ENCODE measurements at places on chromosomes 6 and 20.

GRCh38 chr6:151905854-151906253, 98.4 kb downstream of the ESR1 start:
- no peak for DNase-seq

DNA sequence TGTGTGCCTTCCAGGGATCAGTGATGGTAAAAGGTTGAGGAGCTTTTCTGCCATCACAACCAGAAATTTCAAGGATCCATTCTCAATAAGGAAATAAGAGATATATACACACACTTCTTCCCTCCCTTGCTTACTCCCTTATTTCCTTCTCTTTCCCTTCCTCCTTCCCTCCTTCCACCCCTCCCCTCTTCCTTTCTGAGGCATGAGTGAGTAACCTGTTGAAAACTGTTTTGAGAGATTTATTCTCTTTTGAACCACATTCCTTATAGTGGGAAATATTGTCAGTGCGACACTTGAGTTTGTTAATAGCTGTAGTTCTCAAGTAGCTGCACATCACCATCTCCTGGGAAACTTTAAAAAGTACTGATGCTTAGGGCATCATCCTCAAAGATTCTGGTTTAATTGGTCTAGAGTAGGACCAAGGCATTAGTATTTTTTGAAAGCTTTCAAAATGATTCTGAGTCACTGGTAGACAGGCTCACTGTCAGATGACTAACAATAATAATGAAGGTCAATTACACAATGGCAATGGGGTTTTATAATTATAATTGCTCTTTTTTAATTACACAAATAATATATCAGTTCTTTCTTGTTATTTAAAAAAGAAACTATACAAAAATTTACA, 109.9 kb downstream of the POPDC3 start:
- DNase-seq, result no peak

DNA sequence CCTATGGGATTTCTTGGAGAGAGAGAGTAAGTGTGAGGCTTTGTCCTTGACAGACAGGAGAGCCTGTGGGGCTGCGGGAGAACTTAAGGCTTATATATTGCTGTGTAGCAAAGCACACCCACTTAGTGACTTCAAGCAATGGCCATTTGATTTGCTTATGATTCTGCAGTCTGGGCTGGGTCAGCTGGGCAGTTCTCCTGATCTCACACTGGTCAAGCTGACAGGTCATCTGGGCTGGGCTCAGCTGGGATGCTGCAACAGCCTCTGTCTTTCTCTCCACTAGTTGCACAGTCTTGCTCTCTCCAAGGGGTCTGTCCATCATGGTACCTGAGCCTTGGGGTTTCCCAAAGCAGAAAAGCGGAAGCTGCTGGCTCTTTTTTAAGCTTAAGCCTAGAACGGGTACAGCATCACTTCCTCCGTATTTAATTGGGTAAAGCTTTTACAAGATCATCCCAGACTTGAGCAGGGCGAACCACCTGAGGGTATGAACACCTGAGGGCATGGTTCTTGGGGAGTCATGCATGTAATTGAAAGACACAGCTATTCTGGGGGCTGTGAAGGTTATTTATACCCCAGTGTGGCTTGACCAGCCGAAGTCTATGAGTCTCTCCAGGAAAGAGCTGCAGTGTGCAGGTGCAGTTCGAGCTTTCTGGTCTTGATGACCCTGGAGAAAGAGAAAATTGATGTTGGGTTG, 13.3 kb upstream of the GGTLC1 start:
- DNase-seq, result no peak

GRCh38 chr6:10465629-10466499, 51.0 kb upstream of the TFAP2A start:
- no peak for DNase-seq

DNA sequence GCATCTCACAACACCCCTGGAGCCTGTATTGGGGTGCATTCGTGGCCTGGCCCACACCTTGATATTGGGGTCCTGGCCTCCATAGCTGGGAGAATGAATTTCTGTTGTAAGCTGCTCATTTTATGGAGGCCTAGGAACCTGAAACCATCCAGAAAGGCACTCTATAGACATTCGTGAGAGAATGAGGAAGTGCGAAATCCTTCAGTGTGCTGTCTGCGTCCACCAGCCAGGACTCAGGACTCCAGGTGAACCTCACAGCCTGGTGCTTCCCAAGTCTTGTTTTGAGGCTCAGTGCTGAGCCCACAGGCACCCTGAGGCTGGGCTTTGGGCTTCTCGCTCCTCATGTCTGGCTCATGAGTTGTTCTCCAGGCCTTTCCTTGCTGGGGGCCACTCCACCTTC, 11.9 kb upstream of the RBBP8NL start:
- no peak for DNase-seq

- DNase-seq, result no peak
These were observed 97.3 kb downstream of the TBC1D32 start for GRCh38 chr6:121236984-121237383.

DNA sequence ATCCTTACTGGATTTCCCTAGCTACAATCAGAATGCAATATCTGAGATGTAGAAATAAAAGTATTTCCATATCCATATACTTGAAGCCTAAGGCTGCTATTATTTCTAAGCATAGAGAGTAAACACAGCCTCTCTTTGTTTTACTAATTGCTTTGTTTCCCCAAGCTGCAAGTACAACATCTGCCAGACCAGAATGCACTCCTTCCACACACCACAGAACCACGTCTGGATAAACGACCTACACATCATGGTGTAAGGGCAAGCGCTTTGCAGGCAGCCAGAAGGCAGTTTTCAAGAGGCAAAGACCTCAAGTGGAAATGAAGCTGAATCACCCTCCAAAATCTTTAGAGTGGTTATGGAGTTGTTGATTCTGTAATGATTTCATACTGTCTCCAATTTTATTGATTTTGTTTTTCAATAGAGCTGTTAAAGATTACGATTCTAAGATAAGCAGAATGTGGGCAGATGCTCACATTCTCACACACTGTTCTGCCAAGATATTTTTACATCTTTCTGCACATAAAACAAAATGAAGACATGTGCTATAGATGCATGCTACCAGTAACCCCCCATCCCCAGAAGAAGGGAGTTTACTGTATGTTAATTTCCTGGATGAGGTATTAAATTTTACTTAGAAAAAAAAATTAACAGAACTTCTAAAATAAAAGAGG, 88.8 kb downstream of the THEMIS start:
- no peak for DNase-seq

DNA sequence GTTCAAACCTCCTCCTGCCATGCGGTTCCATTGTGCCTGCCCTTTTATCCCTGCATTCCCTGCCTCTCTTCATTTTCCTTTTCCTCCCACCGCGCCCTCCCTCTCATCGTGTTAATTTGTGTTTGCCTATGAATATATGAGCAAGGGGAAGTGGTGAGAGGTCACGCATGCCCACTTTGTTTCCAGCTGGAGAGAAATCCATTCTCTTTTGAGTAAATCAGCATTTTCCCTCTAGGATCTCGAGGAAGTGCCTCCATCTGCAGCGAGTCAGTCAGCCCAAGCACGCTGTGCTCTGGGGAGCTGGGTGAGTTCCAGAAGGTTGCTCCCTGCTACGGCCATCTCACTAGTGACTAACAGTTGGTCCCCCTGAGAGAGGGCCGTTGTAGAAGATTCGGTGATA, 42.9 kb downstream of the CDH26 start:
- DNase-seq, result no peak

GRCh38 chr6:23775127-23775526, 350.9 kb upstream of the NRSN1 start:
- no peak for DNase-seq

- no peak for DNase-seq
These were observed 207.7 kb upstream of the SNX9 start for GRCh38 chr6:157615420-157615769.

GRCh38 chr6:38480036-38480435, 159.7 kb downstream of the BTBD9 start:
- DNase-seq, result no peak

GRCh38 chr20:63529861-63530787, 7.1 kb downstream of the PTK6 start:
- DNase-seq, result no peak

GRCh38 chr6:7787137-7787608, 61.3 kb downstream of the BMP6 start:
- DNase-seq, result no peak

GRCh38 chr6:125611573-125612344, 137.7 kb upstream of the HEY2 start:
- DNase-seq, result peak; percentile 81

- DNase-seq, result no peak
These were observed 535.3 kb upstream of the HS3ST5 start for GRCh38 chr6:114878091-114878490.

- no peak for DNase-seq
These were observed 31.4 kb downstream of the NCOA6 start for GRCh38 chr20:34794006-34794585.

- no peak for DNase-seq
These were observed 568.5 kb upstream of the ID4 start for GRCh38 chr6:19268718-19269117.

GRCh38 chr6:163828038-163828795, 413.7 kb downstream of the QKI start:
- no peak for DNase-seq

DNA sequence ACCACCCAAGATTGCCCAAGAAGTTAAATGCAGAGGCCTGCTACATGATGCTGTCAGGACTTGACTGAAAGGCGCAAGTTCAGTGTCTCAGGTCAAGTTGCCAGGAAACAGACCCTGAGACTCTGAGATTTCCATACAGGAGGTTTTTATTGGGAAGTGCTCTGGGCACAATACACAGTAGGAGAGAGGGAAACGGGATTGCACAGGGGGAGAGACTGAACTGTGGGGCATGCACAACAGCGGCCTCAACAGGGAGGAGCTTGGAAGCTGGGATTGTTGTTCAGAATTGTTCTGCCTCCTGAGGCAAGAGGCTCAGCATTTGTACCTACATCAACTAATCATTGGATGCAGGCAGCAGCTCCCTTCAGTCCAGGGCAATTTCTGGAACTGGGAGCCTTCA, 6.7 kb downstream of the STX11 start:
- no peak for DNase-seq

GRCh38 chr6:145022199-145022796, 713.0 kb downstream of the EPM2A start:
- DNase-seq, result no peak
